ENCODE measurements at places on chromosomes 1 and 21.

DNA sequence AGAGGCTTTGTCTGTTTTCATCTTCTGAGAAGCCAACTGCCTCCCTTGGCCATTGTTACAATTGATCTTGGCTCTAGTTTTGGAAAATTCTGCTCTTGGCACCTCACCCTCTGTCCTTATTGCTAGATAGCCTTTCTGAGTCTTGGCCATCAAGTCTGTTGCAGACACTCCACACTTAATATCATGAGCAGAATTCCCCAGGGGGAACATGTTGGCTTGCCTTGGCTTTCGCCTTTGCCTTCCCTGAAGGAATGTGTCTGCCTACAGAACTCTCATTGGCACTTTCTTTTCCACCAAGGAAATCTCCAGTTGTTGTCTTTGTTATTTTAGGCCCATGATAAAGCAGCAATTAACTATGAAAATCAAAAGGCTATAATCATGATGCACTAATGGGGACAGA is 42.7 kb upstream of the LDLRAP1 start:
- DNase-seq = no peak

DNA sequence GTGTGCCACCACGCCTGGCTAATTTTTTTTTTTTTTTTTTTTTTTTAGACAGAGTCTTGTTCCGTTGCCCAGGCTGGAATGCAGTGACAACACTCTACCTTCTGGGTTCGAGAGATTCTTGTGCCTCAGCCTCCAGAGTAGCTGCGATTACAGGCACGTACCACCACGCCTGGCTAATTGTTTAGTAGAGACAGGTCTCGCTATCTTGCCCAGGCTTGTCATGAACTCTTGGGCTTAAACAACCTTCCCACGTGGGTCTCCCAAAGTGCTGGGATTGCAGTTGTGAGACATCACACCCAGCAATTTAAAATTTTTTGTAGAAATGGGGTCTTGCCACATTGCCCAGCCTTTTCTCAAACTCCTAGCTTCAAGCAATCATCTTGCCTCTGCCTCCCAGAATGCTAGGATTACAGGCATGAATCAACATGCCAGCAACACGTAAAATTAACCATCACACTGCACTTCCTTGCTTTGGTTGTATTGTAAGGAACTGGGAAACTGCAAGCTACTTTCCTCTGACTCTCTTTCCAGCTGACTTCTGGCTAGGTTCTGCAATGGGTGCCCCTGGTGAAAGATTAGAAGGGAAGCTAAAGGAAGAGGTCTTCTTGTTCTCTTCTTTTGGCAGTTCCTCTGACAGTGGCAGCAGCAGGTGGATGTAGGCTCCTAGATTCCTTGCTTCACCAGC is 13.9 kb upstream of the IL6R start:
- peak; percentile 21 for DNase-seq

GRCh38 chr1:25140073-25140797 is 92.1 kb downstream of the SYF2 start:
- no peak for DNase-seq

GRCh38 chr1:39489567-39490239 is 1.7 kb upstream of the BMP8A start:
- DNase-seq = peak; percentile 50

- no peak for DNase-seq
These were observed 34.0 kb upstream of the CHIT1 start for GRCh38 chr1:203263496-203263895.

- no peak for DNase-seq
These were observed 9.2 kb upstream of the SERTAD4 start for GRCh38 chr1:210223226-210223904.

DNA sequence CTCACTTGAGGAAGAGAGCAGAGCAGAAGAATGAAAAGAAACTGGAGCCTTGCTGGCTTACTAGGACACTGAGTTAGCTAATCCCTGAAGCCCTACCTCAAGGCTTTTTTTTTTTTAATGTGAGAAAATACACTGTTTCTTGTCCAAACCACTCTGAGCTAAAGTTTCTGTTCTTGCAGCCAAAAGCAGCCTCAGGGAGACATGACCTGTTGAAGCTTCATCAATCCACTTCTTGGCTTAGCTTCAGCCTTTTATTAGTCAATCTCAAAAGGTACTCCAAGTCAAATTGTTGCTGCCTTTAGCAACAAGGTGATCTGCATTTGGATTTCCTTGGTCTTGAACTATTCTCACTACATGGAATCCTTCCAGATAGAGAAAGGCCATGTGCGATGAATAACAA is 33.7 kb downstream of the CCDC185 start:
- no peak for DNase-seq

- no peak for DNase-seq
These were observed 37.8 kb downstream of the XCL1 start for GRCh38 chr1:168614235-168614634.

- DNase-seq = no peak
These were observed 25.4 kb downstream of the CFAP57 start for GRCh38 chr1:43197343-43198127.

- no peak for DNase-seq
These were observed 16.1 kb upstream of the AJAP1 start for GRCh38 chr1:4638345-4638729.

- no peak for DNase-seq
These were observed 94.0 kb downstream of the TMEM200B start for GRCh38 chr1:29029667-29030066.

DNA sequence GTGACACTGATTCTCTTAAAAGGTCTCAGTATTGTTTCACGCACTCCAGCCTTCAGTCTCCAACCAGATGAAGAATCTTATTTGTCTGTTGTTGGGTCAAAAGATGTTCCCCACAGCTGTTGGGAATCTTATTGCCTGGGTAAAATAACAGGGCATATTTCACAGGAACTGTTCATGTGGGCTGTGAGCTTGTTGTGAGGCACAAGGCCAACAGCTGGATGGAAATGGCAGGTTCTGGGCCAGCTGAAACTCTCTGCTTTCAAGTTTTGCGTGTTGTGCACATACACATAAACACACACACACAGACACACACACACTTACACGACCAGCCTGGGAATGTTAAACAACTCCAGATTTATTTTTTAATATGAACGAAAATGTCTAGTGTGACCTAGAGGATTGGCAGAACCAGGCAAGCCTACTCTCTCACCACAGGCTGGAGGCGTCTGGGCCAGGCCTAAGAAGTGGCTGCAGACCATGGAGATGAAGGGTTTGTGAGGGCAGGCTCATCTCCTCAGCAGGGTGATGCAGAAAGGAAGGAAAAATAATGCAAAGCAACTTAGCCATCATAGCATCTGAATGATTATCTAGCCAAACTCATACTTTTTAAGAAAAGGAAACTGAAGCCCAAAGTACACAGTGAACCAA is 357.0 kb downstream of the TTLL7 start:
- DNase-seq = no peak

GRCh38 chr1:88111816-88112215 is 572.3 kb upstream of the PKN2 start:
- DNase-seq = no peak

GRCh38 chr1:168454211-168454815 is 89.5 kb downstream of the XCL2 start:
- DNase-seq = no peak

GRCh38 chr1:39105061-39105840 is 79.1 kb downstream of the NDUFS5 start:
- DNase-seq = peak; percentile 87

- DNase-seq = no peak
These were observed 3.4 kb downstream of the PRELP start for GRCh38 chr1:203478986-203479385.

DNA sequence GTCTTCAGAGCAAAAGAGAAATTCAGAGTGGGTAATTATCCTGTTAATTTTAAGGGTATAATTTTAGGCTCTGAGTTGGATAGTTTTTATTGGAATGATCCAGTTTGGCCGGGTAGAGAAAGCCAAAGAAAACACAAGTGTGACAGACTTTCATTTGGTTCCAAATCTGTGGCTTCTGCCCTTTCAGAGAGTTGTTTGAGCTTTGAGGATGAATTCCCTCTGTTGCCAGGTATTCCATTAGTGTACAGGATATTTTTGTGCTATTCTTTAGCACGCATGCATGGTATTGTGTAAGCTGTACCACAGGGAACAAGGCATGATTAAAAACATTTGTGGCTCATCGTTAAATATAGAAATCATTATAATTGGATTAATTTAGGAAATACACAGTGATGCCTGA is 384.4 kb downstream of the ADGRL2 start:
- no peak for DNase-seq
